ENCODE measurements at places on chromosomes 1 and 21.

DNA sequence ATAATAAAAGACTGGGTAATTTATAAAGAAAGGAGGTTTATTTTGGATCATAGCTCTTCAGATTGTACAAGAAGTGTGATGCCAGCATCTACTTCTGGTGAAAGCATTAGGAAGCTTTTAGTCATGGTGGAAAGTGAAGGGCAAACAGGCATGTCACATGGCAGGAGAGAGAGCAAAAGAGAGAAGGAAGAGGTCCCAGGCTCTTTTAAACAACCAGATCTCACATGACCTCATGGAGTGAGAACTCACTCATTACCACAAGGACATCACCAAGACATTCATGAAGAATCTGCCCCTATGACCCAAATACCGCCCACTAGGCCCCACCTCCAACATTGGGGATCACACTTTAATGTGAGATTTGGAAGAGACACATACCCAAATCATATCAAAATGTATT lies 10.0 kb downstream of the RPTN start:
- no peak for DNase-seq

DNA sequence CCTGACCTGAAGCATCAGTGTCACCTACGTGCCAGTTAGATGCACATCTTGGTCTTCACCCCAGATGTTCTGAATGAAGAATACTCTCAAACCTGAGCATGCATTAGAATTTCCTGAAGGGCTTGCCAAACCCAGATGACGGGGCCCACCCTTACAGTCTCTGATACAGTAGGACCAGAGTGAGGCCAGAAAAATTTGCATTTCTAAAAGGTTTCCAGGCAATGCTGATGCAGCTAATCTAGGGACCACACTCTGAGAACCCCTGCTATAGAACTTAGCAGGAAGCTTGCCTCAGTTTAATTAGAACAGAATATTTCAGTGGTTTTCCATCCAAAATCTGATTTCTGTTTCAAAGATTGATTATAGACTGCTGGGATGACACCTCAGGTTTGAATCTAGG lies 9.9 kb upstream of the CTBS start:
- no peak for DNase-seq

- no peak for DNase-seq
These were observed 46.4 kb upstream of the SOD1 start for GRCh38 chr21:31612894-31613785.

GRCh38 chr1:63112155-63112900 lies 210.0 kb upstream of the FOXD3 start:
- DNase-seq: no peak

DNA sequence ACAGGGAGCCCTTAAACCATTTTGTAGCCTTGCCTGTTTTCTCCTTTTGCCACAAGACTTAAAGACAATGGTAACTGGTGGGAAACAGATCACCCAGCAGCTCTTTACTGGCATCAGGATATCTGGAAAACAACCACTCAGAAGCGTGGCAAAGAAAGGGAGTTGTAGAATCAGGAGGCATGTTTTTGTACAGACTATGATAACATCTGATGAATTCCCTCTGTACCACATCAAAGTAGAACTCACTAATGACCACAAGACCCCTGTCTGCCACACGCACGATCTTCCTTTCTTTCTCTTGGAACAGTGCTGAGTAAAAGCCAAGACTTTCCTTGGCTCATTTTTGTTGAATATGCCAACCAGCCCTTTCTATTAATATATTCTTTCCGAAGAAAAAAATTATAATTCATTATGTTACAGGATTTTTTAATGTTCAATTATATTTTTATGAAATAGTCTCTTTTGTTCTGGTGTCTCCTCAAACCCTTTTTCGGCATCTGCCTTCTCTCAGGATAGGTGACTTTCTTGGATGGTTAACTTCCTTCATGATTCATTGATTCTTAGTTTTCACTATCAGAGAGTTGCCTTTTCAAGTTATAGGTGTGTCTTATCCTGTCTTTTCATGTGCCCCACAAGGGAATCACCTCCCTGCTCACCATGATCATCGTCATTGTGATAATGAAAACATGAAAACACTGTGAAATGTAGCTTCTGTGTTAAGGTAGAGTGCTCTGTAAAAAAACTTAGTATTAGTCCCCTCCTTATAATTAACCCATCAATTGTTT lies 7.9 kb upstream of the PHGDH start:
- DNase-seq: no peak

DNA sequence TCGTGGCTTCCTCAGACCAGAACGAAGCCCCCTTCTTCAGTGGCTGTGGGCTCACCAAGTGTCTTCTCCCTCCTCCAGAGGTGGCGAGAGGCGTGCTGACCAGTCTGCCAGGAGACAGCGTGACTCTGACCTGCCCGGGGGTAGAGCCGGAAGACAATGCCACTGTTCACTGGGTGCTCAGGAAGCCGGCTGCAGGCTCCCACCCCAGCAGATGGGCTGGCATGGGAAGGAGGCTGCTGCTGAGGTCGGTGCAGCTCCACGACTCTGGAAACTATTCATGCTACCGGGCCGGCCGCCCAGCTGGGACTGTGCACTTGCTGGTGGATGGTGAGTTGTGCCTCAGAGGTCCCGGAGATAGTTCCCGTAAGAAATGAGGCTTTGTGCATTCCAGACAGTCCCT lies 24.0 kb downstream of the IL6R start:
- no peak for DNase-seq

- no peak for DNase-seq
These were observed 207.1 kb upstream of the DEPDC1 start for GRCh38 chr1:68703921-68704354.

GRCh38 chr1:163650624-163651023 lies 328.9 kb downstream of the NUF2 start:
- no peak for DNase-seq

GRCh38 chr1:156577550-156577949 lies 2.0 kb upstream of the TTC24 start:
- DNase-seq: no peak

DNA sequence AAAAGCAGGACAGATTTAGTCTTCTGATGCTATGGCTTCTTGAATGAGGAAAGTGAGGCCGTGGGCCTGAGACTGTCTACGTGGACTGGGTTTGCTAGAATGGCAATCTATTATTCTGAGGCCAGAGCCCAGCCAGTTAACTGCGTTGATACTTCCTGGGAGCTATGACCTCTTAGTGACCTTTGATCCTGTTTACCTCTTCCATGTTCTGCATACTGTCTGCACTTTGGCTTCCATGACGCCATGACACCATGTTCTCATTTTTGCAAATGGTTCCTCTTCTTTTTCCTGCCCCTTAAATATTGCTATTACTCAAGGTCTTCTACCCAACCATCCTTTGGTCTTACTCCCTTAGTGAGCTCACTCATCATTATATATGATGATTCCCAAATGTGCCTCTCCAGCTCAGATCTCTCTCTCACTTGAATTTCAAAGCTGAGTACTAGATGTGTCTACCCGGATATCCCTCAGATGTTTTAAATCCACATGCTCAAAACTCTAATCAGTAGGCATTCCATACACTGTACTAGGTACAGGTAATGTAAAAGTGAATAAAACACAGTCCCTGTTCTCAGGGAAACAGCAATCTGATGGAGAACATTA lies 66.1 kb upstream of the ATP1A1 start:
- DNase-seq: no peak

DNA sequence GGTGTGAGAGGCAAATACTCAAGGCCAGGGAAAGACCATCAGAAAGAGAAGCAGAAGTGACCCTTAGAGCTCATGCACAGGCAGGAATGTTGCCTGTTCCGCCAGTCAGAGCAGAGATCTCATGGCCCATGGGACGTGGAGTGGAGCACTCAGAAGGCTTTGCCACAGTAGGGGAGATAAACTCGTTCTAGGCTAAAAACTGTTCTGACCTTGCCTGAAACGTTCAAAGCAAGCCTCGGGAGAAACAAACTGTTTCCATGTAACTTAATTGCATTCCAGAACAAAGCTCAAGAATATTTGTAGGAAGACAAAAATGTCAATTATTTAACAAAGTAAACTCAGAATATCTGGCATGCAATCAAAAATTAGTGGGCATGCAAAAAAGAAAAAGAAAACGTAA lies 20.7 kb upstream of the SLC19A1 start:
- DNase-seq: no peak

- DNase-seq: no peak
These were observed 8.7 kb upstream of the PPP1R15B start for GRCh38 chr1:204420039-204421004.

GRCh38 chr1:204266504-204267034 lies 52.8 kb upstream of the GOLT1A start:
- no peak for DNase-seq

- no peak for DNase-seq
These were observed 50.5 kb upstream of the EPS8L3 start for GRCh38 chr1:109814223-109814622.

DNA sequence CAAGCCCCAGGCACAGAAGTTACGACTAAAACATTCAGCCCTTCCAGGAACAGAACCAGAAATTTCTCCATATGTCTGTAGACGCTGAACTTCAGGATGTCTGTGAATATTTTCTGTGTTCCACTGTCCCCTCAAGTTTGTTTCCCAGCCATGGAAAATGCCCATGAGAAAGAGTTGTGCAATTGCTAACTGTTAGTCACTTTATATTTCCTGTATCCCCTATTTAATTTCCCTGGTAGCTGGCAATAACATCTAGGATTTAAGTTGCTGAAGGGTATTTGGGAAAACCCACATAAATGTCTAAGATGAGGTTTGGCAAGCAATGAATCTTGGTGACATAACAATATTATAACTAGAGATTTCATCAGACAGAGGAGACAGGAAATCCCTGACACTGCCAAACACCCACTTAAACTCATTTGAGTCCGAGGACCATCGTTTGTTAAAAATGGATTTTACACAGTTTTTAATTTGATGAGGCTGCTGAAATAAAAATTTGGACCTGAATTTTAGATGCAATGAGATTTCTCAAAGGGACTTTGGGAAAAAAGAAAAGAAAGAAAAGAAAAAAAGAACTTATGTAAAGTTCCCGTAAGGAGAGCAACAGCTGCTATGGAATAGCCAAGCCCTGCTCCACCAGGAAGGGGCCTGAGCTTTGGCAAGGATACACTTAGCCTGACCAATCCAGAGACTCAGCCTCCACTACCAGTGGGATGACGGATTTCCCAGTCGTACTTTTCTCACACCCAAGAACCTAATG lies 21.8 kb upstream of the ERRFI1 start:
- no peak for DNase-seq

- no peak for DNase-seq
These were observed 86.9 kb downstream of the ADARB1 start for GRCh38 chr21:45161038-45161945.

DNA sequence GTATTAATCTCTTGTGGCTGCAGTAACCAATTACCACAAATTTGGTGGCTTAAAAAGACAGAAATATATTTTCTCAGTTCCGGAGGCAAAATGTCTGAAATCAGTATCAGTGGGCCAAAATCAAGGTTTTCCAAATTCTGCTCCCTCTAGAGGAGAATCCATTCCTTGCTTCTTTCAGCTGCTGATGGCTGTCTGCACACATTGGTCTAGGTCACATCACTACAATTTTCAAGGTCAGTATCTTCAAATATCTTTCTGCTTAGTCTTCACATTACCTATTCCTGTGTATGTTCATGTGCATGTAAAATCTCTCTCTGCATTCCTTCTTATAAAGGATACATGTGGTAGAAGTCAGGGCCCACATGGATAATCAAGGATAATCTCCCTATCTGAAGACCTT lies 999.4 kb downstream of the KCNT2 start:
- DNase-seq: no peak

DNA sequence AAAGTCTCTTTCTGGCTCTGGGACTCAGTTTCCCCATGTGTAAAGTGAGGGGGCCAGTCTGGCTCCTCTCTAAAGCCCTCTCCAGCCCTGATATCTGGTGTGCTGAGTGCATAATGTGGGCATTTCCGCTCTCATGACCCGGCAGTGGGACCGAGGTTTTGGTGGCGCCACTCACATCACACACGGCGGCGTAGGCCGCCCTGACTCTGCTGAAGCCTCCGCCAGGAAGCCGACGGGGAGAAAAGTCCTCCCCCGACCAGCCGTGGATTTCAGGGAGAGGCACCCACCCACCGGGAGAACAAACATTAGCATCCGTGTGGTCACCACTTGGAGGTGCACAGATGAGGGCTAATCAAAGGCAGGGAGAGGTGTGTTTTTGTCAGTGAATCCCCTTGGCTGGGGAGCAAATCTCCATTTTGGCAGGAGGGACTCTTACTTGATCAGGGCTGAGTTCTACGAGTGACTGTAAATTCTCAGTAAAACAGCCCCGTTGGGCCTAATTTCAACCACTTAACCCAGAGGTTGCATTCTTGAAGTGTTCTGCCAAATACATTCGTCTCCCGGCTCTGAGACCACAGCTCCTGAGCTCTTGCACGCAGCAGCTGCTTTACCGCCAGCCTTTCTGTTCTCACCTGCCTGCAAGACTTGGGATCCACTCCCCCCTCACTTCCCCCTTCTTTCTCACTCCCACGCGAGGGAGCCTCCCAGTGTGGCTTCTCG lies 118.2 kb downstream of the FOXD2 start:
- DNase-seq: no peak

DNA sequence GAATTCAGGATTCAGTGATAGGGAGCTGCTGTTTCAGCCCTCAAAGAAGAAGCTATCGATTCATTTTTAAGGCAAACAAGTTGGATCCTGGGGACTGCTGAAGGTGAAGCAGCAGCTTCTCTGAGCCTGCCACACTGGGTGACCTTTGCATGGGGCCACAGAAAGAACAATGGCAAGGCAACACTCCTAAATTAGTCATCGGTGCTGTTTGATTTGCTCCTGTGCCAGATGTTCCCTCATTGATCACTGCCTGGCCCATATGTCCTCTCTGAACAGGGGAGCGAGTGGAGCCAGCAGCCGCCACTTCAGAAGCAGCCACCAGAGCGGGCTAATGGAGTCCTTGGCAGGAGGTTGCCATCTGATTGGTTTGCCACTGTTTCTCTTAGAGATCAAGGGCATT lies 391.5 kb downstream of the NTNG1 start:
- no peak for DNase-seq

DNA sequence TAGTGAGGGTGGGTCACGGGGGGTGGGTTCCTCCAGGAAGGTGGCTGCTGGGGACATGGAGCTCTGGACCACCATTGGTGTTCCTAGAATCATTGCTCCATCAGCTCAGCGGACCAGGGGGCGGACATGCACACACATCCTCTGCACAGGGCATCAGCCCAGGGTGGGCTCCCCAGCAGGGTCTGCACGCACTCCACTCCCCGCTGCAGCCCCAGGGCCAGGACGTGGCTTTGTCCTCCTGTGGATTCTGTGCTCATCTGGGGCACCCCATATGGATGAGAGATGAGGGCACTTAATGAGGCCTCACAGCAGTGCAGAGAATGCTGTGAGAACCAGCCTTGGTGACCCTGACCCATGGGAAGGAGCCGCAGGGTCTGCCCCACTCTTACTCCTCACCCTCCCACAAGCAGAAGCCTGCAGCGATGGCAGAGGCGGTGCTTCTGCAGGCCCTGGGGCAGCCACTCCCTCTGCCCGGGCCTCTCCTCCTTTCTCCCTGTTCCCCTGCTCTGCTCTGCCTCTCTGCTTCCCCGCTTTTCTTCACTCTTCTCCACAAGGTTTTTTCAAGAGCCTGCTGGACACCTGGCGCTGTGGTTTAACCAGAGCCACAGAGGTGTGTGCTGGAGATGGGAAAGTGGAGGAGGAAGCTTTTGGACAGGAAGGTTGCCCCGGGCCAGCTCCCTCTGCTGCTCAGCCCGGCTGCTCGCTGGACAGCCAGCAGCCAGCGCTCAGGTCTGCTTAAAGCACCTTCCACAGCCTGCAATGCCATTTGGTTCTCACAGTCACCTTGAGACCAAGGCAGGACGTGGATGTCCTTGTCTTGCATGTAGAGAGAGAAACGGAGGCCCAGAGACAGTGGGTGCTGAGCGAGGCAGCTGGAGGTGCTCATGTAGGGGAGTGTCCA lies 26.3 kb upstream of the PCBP3 start:
- no peak for DNase-seq

- no peak for DNase-seq
These were observed 310.7 kb downstream of the PLPP3 start for GRCh38 chr1:56268519-56269140.

Measured in stimulated activated CD4-positive, alpha-beta T cell treated with anti-CD3 and anti-CD28 coated beads, Interleukin-1b, Interleukin-23, amount 100 ng/mL, for 1 hour (primary cell).